Right ventricle myocardium superior (tissue), 1 donor: ENCODE measurements at places on chromosomes 4 and X. TPM values are rescaled to one million over a fixed set of nuclear protein-coding genes. Genes with fewer than 3 reads are reported as not detected.

Gene TLR10
- not detected for total RNA-seq

Gene PARM1
- 65.2 TPM for total RNA-seq

Gene FDCSP
- total RNA-seq = not detected

Gene CACNA1F
- total RNA-seq = 0.11 TPM

Gene FAM9C
- 0.35 TPM for total RNA-seq

Gene FATE1
- 0.22 TPM for total RNA-seq

DNA sequence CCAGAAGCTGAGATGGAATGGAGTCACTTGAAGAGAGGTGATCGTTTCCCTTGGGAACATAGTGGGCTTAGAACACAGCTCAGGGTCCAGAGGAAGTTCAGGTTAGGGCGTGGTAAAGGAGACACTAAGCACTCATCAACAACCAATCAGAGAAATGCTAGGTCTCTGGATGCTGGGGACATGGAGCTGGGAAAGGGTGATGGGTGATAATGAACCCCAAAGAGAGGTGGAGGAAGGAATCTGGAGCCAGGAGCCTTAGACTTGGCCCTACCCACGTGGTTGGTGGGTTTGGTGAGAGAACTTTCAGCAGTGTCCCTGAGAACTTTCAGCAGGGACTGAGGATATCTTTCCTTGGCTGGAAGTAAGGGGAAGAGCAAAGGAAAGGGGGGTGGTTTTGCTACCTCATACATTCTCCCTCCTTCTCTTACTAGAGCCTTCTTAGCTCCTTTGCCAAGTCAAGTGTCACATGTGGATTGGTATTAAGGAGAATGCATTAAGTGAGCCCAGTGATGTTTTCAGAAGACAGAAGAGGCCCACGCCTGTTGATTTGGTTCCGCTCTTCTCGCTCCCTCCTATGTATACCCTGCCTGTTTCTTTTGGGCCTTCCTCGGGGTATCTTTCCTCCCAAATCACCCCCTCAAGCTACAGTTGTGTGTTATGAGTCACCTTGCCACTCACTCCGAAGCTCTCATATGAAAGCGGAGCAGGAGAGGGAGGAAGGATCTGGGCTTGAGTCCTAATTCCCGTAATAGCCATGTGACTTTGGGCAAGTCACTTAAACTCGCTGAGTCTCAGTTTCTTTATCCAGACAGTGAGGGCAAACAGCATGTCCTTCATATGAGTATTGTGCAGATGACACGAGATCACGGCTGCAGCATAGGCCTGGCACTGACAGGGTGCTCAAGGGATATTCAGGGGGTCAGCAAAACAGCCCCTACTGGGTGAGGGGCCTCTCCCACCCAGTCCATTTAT, 63.1 kb downstream of the TSC22D3 start:
- DNase-seq = no peak

GRCh38 chrX:39418731-39419638, 617.7 kb downstream of the MID1IP1 start:
- DNase-seq = peak; percentile 55

DNA sequence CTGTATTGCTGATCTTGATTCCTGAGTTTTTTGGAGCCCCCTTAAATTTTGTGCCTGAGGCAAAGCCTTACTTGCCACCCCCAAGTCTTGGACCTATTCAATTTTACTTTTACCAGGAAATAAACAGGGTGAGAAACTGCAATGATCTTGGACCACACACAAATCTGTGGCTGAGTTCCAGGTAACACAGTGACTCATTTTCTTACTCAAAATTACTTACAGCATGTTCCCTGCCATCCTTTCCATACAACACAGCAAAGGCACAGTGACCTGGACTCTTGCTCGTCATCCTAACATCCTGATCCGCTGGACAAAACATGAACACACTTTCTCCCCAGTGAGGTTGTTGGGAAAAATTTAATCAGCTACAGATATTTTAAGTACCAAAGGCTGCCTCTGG, 60.7 kb upstream of the S100G start:
- DNase-seq = no peak

GRCh38 chr4:79917246-79917645, 155.8 kb downstream of the ANTXR2 start:
- DNase-seq = peak; percentile 50

- DNase-seq = no peak
Observed at GRCh38 chrX:65985922-65986588, 53.8 kb downstream of the VSIG4 start.

- no peak for DNase-seq
Observed at GRCh38 chrX:151977923-151978322, 3.4 kb upstream of the GABRE start.

- no peak for DNase-seq
Observed at GRCh38 chr4:158936238-158936637, 166.6 kb upstream of the RAPGEF2 start.

- no peak for DNase-seq
Observed at GRCh38 chr4:24683116-24683515, 98.8 kb upstream of the DHX15 start.

GRCh38 chrX:2664502-2664901, 26.6 kb upstream of the CD99 start:
- DNase-seq = peak; percentile 53

GRCh38 chr4:7390336-7390735, 44.4 kb downstream of the PSAPL1 start:
- DNase-seq = no peak

- DNase-seq = no peak
Observed at GRCh38 chr4:16031546-16032395, 52.1 kb downstream of the PROM1 start.

DNA sequence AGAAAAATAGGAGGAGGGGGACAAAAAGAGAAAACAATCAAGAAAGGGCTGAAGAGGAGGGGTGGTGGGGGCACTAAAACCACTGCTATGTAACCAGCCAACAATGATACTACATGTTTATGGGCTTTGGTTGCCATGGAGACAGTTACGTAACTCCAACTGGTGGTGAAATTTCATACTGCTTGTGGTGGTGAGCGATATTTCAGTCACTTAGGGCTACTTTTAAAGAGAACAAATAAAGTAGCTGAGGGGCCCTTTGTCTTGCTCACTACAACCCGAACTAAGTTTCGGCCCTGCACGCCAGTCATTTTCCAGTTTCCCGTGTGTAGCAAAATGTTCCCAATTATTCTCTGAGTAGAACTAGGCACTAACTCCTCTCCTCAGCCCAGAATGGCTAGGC, 275.2 kb upstream of the EDA2R start:
- no peak for DNase-seq

DNA sequence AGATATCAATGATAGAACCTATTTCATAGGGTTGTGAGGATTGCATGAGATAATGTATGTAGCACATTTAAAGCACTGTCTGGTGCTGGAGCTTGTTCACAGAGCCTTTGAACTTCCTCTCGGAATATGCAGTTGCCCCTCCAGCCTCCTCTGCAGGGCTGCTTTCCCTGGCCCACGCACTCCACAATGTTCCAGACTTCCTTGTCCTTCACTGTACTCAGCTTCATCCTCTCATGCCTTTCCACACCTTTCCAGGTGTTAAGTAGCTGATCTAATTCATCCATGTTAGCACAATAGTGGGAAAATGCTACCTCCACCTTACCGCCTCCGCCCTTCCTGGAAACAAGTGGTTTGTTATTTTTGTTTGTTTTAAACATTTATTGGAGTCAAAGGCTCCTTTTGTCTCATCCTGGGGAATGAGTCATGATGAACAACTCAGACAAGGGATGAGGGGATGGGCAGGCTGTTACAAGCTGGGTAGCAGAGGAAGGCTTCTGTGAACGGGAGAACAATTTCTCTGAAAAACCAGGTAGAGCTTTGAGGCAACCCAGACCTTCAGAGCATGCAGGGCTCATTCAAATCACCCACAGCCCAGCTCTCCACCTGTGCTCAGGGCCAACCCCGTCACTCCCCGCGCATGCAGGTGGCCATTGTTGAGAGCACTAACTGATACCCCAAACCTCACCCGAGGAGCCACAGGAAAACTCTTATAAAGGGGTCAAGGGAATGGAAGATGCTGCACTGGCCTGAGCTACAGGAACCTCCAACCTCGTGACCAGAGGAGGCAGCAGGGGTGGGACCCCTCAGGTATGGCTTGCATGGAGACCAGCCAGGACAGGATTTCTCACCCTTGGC, 84.9 kb upstream of the TBL1X start:
- DNase-seq = no peak

DNA sequence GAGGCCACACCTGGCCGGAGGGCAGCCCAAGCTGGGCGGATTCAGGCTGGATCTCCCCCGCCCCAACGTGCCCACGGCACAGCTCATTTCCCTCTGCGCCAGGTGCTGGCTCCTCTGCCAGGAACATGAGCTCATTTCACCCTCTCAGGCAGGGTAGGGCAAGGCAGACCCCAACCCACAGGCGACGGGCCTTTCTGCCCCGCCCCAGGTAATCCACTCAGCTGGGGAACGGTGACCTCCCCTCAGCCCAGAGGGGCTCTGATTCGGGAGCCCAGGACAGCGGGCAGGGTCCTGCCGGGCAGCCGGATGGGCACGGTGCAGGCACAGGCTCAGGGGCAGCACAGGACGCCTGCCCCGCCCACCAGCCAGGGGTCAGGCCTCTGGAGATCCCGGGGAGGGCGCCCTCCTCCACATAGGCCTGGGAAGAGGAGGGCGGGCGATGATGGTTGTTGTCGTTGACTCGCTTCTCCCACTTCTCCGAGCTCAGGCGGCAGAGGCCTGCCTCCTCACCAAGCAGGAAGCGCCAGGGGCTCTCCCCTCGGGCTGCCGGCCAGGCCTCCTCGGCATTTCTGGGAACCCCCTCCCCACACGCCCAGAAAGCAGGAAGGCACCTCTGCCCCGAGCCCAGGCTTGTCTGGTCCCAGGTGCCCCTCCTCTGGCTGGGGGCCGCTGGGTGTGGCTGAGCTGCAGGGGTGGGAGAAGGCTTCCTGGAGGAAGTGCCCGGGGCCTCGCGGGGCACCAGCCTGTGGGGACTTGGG, 31.1 kb downstream of the TACC3 start:
- no peak for DNase-seq

GRCh38 chrX:18620349-18620748, 51.6 kb downstream of the RS1 start:
- no peak for DNase-seq

DNA sequence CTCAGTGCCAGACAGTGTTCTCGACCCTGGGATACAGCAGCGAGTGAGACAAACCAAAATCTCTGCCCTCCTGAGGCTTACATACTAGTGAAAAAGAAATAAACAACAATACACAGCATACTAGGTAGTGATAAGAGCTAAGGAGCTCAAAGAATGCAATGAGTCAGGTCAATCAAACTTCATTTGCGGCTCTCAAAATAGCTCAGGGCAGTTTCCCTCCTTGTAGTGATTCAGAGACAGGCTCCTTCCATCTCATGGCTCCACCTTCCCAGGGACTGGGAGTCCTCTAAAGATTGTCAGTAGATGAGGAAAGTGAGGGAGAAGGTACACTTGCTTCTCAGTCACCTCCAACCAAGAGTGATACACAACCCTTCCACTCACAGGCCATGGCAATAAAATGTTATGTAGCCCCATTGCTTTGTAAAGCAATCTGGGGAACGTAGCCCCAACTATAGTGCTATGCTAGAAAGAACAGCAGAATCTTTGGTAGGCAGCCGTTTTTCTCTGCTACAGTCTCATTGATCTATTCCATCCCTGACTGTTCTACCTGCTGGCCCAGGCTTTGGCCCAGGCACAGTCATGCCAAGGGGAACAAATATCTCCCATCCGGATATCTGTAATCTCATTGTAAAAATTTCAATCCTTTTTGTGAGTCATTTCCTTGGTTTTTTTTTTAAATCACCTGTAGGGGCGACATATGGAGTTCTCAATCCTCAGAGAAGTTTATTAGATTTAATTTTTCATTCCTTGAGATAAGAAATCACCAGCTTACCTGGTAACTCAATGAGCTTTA, 183.1 kb upstream of the S100G start:
- no peak for DNase-seq
